ENCODE measurements at places on chromosomes 13 and 19.

- DNase-seq: no peak
These were observed 73.1 kb downstream of the DCLK1 start for GRCh38 chr13:36058116-36058515.

GRCh38 chr13:77565635-77566034 lies 30.1 kb downstream of the SCEL start:
- no peak for DNase-seq

- no peak for DNase-seq
These were observed 51.5 kb upstream of the MRI1 start for GRCh38 chr19:13712767-13713201.

- no peak for DNase-seq
These were observed 13.2 kb downstream of the LCP1 start for GRCh38 chr13:46168783-46169182.

DNA sequence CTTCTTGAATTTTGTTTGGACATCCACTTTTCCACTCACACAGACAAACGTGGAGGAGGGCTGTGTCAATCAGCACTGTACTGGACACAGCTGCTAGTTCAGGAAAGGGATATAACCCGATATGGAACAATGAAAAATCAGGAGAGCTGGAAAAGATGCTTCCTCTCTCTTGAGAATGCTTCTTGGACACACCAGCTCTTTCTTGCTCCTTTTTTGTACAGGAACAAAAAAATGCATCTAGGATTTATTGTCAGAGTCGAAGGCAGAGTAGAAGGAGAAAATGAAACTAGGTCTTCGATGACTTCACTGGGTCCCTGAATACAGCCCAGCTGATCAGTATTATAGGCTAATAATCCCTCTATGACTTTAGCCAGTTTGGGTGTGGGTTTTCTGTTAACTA lies 62.2 kb downstream of the PEG3 start:
- DNase-seq: no peak

- DNase-seq: no peak
These were observed 4.9 kb upstream of the KLK15 start for GRCh38 chr19:50838239-50838638.

GRCh38 chr13:113464476-113464875 lies 11.2 kb upstream of the ADPRHL1 start:
- DNase-seq: no peak

GRCh38 chr13:26606631-26607030 lies 49.1 kb downstream of the WASF3 start:
- no peak for DNase-seq

DNA sequence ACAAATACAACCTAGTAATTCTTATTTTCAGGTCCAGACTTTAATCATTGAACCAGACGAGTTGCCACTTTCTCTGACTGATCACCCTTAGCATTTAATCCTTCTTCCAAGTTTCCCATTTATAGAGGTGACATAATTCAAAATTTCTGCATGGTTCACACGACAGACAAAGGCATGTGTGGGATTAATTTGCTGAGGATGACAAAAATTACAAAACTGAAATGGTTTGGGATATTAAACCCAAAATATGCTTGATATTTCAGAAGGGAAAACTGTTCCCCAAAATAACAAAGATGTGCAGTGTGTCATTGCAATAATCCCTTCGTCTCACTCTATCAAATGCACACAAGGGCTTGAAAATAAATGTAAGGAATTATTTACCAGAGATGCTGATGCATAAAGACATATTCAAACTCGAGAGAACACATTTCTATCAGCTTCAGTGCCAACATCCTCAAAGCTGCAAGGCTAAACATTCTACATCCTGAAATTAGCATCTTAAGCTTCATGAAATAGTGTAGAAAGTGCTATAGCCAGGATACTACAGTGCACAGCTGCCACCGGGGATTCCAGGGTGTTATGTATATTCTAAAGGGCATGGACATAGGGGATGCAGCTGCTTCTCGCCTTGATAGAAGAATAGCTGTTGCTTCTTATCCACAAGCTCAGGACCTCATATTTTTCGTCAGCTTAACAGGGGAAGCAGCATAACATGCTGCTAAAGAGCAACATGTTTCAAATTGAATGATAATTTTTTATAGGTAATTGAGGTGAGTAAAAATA lies 198.7 kb upstream of the SLITRK1 start:
- DNase-seq: no peak

GRCh38 chr13:107867701-107868661 lies 347.4 kb downstream of the LIG4 start:
- DNase-seq: no peak

GRCh38 chr13:106003651-106004050 lies 531.8 kb downstream of the EFNB2 start:
- no peak for DNase-seq

GRCh38 chr19:49667473-49667872 lies 1.7 kb downstream of the BCL2L12 start:
- DNase-seq: no peak

- DNase-seq: no peak
These were observed 61.2 kb upstream of the ARGLU1 start for GRCh38 chr13:106628936-106629659.

DNA sequence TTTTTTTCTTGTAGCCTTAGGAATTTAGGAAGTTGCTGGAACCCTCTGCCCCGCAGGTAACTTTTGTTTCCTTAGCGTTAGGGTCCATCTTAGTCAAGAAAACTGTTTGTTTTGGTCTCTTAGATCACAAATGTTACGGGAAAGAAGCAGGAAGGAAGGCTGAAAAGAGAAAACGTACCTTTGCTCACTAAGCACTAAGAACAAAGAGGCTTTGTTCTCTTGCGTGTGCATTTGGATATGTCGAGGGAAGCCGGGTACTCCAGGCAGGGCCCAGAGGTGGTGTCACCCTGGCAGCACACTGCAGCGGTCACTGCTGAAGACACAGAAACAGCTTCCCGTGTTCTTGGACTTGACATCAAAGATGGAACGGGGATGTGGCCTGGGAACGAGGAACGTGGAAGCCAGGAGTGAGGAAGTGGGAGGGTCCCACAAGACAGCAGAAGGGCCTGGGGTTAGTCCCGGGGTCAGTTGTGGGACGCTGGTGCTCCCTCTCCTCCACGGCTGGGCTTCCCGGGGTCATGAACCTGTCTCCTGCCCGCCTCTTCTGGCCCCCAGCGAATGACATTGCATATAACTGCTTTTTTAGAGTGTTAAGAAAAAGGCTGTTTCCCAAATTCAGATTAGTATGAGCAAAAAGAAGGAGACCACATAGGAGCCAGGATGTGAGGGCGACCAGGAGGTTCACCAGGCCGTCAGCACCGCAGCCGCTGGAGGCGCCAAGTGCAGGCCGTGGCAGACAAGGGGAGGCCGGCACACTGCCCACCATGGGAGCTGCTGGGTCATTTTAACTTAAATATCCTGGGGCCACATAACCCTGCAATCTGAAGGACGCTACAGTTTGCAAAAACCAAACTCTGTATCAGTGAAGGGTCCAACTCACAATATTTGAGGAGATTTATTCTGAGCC lies 31.6 kb downstream of the ATP11A start:
- DNase-seq: no peak
